ENCODE measurements at places on chromosomes 5 and 9. TPM values are rescaled to one million over a fixed set of nuclear protein-coding genes. Genes with fewer than 3 reads are reported as not detected.
A peak's percentile ranks its signal among the peaks of the same experiment; 100 is the strongest.

DNA sequence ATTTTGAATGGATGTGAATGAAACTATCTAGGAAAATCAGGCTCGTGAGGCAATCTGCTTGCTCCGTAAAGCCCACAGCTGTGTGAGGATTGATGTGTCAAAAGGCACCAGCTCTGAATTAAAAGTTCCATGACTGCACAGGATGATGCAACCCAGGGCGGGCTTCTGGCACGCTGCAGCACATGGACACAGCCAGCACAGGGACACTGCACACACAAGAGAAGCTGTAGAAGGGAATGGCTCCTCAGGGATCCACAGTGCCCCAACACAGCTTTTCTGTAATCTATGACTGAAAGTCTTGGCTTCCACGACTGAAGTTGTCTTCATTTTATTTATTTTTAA is 151.0 kb downstream of the GCNT1 start:
- DNase-seq, result peak; percentile 36

GRCh38 chr5:17118631-17119030 is 98.8 kb upstream of the BASP1 start:
- DNase-seq, result no peak

The ZNF354C gene
- 27.2 TPM for total RNA-seq

- DNase-seq, result no peak
These were observed 658.5 kb downstream of the SLCO4C1 start for GRCh38 chr5:101637599-101637998.

- no peak for DNase-seq
These were observed 56.9 kb upstream of the TRIO start for GRCh38 chr5:14086261-14086660.

- DNase-seq, result no peak
These were observed 117.9 kb upstream of the IL6ST start for GRCh38 chr5:56112526-56113121.

The PCDHB14 gene
- total RNA-seq, result 11.9 TPM

DNA sequence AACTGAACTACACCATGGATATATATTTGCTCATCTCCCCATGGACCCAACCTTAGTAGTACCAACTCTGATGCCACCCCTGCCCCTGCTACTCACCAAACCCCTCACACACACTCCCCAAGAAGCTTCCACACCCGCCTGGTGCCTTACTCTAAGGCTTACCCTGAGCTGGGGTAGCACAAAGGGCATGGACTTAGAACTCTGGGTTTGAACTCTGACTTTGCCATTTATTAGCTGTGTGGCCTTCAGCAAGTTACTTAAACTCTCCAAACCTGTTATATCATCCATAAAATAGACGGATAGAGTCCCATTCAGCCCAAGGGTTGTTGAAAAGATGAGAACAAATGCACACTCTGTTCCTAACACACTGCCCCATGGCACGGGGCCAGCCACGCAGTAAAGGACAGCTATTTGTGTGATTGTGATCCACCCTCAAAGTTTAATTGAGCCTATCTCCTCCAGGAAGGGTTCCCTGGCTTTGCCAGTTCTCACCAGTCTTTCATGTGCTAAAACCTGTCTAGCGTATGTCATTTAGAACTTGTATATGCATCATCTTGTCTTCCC is 111.0 kb downstream of the KLHL3 start:
- no peak for DNase-seq

GRCh38 chr9:93020151-93020550 is 38.4 kb upstream of the SUSD3 start:
- no peak for DNase-seq

DNA sequence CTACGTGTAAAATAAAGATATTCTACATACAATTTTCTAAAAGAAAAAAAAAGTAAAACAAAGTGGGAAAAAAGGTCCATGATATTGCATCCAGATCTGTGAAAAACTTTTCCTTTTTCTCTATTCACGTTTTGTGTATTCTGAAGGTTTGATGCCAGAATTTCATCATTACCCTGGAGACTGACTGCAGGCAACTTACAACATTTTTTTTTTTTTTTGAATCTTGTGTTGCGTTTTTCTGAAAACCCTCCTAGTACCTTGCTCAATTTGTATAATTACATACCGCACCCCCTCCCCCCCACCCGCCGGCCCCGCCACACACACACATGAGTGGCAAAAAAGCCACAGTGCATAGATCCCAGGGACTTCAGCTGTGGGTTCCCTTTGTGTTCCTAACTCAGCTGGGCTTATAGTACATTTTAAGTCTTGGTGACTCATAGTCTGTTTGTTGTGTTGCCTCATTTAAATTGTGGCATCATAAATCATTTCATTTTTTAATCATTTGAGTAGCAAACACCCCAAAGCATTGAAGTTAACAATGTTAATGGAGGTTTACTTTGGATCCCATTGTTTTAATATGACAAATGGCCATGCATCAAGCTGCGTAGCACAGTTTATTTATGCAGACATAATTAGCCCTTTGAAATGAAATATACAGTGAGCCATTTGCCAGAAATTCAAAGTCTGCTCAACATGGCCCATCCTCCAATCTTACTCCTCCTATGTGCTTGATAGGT is 36.0 kb downstream of the PRDM6 start:
- DNase-seq, result no peak

GRCh38 chr9:125732562-125732961 is 14.6 kb upstream of the PBX3 start:
- no peak for DNase-seq

GRCh38 chr9:130565792-130566191 is 13.6 kb upstream of the FUBP3 start:
- DNase-seq, result no peak

DNA sequence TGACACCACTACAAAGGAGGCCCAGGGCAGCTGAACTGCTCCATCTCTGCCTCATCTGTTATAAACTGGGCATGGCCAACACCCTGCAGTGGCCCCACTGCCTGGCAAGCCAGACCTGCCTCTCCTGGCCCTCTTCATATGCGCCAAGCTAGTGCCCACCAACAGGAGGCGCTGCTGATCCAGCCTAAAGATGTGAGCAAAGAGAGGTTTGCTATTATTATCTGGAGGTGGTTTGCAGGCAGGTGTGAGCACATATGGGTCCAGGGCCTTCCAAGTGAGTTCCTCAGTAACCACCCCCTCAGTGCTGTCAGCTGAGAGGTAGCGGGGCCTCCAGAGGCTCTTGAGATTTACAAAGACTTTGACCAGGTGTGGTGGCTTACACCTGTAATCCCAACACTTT is 232.2 kb downstream of the SYK start:
- DNase-seq, result no peak

DNA sequence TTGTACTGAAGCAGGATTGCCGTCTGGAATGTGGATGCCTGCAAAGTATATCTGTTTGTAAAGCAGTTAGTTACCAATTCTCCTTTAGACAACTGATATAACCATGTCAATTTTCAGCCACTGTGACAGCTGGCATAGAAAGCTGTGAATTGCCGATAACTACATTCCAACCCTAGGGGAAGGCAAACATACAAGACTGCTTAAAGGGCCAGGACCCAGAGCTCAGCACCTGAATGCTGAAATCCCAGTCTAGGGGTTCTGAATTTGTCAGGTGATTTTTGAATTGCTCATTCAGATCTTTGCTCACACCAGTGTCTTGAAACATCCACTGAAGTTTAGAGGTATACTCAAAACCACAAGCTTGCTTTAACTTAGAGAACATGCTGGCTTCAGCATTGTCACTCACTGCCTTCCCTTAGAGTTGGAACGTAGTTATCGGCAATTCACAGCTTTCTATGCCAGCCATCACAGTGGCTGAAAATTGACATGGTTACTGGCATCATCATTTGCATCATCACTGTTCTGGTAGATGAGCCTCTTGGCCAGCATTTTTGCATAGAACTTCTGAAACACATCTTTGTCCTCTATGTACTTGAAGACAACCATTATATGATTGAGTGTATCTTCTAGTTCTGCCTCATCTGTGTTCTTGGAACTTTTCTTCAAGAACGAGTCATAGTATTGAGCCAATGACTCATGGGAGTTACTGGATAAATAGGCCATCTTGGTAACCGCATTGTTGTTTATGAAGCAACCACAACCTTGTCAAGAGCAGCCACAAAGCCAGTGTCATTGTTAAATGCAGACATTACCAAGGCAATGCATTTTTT is 82.1 kb downstream of the CCDC192 start:
- DNase-seq, result no peak

The SPACA9 gene
- 3.4 TPM for total RNA-seq

- DNase-seq, result no peak
These were observed 203.9 kb upstream of the OR13F1 start for GRCh38 chr9:104300124-104300523.

GRCh38 chr9:120944434-120944843 is 17.8 kb upstream of the TRAF1 start:
- no peak for DNase-seq

DNA sequence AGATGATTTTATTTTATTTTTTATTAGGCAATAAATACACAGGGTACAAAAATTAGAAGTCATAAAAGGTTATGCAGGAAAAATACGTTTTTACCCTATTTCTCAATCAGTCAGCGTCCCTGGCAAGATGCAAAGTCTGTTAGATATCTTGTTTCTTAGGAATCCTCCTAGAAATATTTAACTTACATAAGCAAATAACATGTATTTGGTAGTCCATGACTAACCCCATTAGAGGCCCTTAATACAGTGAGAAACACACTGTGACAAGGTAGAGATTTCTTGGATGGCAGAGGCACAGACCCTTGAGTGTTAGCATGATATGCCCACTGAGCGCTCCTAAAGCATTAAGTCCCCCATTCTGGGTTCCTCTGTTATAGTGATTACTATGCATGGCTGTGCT is 121.2 kb upstream of the ADAMTSL1 start:
- no peak for DNase-seq

DNA sequence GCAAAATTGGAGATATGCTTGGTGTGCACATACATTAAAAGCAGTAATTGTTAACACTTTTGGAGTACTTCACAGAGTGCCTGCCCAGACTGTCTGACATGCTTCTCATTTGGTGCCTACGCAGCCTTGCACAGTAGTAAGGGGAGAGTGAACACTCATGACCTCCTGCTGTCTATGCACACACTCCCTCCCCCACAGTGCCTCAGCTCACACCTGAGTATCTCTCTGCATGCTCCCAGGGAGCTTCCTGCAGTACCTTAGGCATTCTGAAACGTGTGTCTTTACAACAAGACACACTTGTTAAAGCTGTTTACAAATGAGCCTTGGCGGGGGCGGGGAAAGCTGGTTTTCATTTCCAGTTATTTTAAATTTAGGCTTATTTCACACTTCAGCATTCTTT is 18.0 kb downstream of the MAP3K1 start:
- no peak for DNase-seq

The POU5F2 gene
- 1.5 TPM for total RNA-seq

GRCh38 chr5:19488786-19489185 is 499.2 kb downstream of the CDH18 start:
- DNase-seq, result no peak

The TRAF1 gene
- total RNA-seq, result 3.5 TPM

DNA sequence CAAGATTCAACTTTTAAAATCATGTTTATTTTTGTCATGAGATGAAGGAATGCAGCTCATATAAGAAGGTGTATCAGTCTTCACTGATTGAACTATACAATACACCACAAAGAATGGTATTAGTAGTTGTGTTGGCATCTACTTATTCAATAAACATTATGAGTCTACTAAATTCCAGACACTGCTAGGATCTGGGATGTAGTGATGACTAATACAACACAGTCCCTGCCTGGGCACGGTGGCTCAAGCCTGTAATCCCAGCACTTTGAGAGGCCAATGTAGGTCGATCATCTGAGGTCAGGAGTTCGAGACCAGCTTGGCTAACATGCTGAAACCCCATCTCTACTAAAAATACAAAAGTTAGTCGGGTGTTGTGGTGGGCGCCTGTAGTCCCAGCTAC is 171.4 kb upstream of the NFIB start:
- DNase-seq, result no peak

- peak; percentile 71 for DNase-seq
These were observed 157.2 kb upstream of the CD180 start for GRCh38 chr5:67353500-67354450.

The SPINK5 gene
- 0.06 TPM for total RNA-seq

DNA sequence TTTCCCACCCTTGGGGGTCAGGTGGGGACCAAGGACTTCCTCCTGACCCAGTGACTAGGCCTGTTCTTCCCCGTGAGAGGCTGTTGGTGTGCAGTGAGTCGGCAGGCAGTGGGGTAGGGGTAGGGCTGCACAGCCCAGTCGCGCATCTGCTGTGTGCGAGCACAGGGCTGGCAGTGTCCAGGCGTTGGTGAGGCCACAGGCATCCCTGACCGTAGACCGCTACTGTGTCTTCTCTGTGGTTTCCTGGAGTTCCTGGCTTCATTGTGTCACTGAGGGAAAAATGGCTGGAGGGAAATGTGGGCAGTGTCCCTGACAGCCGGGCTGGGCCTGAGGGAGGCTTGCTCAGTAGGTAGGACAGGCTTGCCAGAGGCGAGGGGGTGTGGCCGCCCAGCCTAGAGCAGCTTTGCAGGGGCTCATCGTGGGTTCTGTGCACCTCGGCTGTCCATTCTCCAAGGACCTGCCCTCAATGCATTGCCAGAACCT is 95.4 kb downstream of the CACNA1B start:
- DNase-seq, result no peak

The EMB gene
- total RNA-seq, result 8.7 TPM

The HAPLN1 gene
- total RNA-seq, result 28.4 TPM

DNA sequence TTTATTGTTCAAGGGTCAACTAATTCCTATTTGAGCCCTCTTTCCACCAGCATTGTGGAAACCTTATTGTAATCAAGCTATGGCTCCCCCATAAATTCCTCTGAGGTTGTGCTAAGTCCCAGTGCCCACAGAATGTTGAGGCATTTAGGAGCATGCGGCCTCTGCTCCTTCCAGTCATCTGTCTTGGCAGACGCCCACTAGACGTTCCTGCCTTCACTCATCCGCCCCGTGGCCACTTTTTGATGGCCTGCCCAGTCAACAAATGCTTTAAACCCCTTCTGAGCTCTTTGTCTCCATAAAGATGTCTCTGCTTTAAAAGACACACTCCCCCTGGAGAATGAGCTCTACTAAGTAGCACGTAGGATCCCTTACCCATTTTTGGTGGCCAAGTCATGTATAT is 104.7 kb downstream of the GAS1 start:
- DNase-seq, result no peak

- DNase-seq, result no peak
These were observed 295.1 kb downstream of the TLE1 start for GRCh38 chr9:81393985-81394811.

- DNase-seq, result peak; percentile 40
These were observed 257.9 kb upstream of the NREP start for GRCh38 chr5:112014783-112015395.

- no peak for DNase-seq
These were observed 24.7 kb upstream of the RANBP6 start for GRCh38 chr9:6040077-6040476.

The B4GALT1 gene
- 13.3 TPM for total RNA-seq

GRCh38 chr5:88480801-88481499 is 212.3 kb upstream of the TMEM161B start:
- no peak for DNase-seq

The WNT8A gene
- total RNA-seq, result not detected

- no peak for DNase-seq
These were observed 171.8 kb upstream of the RAI14 start for GRCh38 chr5:34484216-34484920.

GRCh38 chr9:82404196-82404870 is 415.8 kb downstream of the SPATA31D1 start:
- no peak for DNase-seq

Data from spinal cord (tissue), 10 donors.